HFF-Myc (cell line): ENCODE measurements at places on chromosomes 2 and 18.

- no peak for DNase-seq
Measured at GRCh38 chr2:71788601-71789240, 335.4 kb downstream of the DYSF start.

DNA sequence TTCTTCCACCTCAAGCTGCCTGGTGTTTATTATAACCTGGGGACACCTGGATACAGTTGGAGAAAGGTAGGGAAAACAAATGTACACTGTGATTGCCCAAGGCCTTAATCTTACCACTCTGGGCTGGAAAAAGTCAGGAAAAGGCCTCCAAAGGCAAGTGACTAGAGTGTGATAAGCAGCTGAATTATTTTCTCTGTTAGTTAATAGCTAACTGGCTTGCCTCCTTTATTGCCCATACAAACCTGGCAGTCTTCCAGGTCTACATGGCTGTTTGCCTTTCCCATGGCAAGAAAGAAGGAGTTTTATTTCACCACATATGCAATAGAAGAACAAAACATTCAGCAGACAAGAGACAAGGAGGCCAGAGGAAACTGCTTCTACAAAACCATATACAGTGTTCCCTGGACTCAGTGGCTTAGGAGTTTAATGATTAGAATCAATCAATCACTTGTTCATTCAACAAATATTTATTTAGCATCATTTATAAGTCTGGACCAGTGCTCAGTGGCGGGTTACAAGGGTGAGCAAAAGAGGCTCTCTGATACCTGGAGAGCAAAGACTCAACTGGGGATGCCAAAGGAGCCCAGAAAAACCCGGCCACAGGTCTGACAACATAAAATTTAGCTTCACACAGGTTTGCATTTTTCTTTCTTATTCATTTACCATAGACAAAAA, 27.5 kb upstream of the SUCLG1 start:
- DNase-seq = no peak

DNA sequence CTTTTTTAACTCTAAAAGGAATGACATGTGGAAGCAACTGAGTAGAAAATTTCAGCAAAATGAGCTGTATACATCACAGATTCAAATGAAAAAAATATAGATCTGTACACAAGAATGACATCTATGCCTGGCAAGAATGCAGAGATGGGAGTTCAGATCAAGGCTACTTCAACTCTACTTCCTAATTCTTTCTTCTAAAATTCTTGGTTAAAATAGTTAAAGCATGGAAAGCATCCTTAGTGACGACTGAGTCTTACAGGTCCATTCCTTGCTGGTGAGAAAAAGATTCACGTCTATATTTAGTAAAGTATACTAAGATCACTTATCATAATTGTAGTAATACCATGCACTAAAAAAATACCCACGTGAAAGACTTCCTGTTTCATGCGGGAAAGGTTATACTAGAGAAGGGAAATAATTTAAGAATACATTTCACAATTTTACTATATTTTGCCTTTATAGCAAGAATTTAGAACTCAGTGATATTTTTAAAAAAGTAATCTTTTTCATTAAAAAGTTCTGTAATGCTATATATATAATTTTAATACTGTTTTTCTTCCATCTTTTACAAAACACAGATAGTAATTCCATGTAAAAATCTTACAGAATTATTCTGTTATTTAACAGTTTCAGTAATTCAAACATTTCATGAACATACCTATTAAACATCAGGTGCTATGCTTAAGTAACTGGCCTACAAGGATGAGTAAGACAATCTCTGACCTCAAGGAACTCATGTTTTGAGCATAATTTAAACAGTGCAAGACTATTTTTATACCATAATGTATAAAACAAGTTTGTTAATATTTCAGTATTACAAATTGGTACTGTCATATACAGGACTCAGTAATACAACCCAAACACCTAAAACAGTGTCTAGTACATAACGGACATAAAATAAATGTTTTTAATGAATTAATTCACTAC, 159.6 kb downstream of the BAZ2B start:
- DNase-seq = no peak

- no peak for DNase-seq
Measured at GRCh38 chr18:13456736-13457271, 238.2 kb downstream of the LDLRAD4 start.

DNA sequence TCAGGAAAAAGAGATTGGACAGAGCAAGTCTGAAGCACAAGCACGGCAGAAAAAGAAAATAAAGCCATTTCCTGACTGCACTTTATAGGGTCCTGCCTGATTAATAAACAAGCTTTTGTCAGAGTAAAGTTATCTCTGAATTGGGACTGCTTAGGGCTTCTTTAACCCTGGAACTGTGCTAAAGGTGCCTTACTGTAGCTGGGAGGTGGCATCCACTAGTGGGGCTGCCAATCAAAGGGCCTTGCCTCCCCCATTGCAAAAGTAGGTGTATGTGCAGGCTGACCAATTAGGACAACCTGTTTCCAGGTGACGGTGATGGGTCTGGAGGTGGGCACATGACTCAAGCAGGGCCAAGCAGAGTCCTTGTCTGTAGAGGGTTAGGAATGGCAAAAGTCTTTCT, 57.4 kb upstream of the RAPH1 start:
- DNase-seq = no peak

DNA sequence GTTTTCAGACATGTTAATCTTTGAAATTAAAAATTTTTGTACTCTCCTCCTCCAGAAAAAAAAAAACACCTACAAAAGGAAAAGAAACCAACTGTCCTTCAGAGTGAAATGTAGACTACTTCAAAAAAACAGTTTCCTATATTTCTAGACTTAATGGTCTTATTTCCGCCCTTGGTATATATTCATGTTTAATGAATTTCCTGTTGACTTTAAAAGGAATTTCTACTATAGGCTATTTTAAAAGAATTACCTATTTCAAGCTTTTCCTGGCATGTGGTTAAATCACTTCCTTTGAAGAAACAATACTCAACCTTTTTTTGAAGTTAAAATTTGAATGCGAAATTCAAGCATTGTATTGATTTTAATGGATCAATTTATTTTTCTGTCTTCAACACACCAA, 29.2 kb downstream of the GULP1 start:
- DNase-seq = no peak

DNA sequence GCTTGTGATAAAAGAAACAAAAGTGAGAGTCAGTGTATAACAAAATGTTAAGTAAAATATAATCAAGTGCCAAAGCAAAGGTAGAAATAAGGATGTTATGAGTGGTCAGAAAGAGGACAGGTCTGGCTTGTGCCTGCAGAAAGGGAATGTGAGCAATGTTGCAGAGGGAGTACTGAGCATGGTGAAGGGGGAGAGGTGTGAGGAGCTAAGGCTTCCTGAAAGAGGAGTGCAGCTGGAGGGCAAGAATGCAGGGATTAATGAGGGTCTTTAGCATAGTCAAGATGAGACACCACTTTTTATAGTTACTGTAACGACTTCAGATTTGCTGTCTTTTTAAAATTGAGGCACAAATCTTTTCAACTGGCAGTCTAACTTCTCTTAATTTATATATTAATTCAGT, 22.0 kb upstream of the FIGN start:
- DNase-seq = no peak
